ENCODE measurements at places on chromosomes 7 and 10. TPM values are rescaled to one million over a fixed set of nuclear protein-coding genes. Genes with fewer than 3 reads are reported as not detected.

Gene GPER1
- total RNA-seq = 0.22 TPM

Gene STEAP4
- not detected for total RNA-seq

Gene TSPAN33
- 1.3 TPM for total RNA-seq

Gene ZNF679
- not detected for total RNA-seq

Gene OR2A1
- total RNA-seq = 0.13 TPM

Gene STEAP1
- not detected for total RNA-seq

Gene ORC5
- total RNA-seq = 18.0 TPM

Gene IFIT1B
- total RNA-seq = not detected

Gene HOXA11
- total RNA-seq = not detected

Gene SFMBT2
- 32.1 TPM for total RNA-seq

Gene EBF3
- not detected for total RNA-seq

Gene TAF3
- total RNA-seq = 12.7 TPM

Gene ELN
- 1.1 TPM for total RNA-seq

Gene JAKMIP3
- 0.31 TPM for total RNA-seq

Gene CLCN1
- total RNA-seq = not detected

Gene HEPACAM2
- not detected for total RNA-seq

Gene TMEM225B
- 1.3 TPM for total RNA-seq

Gene ITPRID1
- total RNA-seq = not detected

Gene MMRN2
- total RNA-seq = not detected

Gene TMEM184A
- total RNA-seq = not detected

Gene TNS3
- total RNA-seq = 0.05 TPM

Gene ALOX5
- total RNA-seq = 13.6 TPM

Gene RPEL1
- total RNA-seq = not detected

Gene INHBA
- total RNA-seq = 0.25 TPM

Gene PTCD1
- 9.7 TPM for total RNA-seq

Gene CASP7
- total RNA-seq = 32.7 TPM

Gene VAX1
- total RNA-seq = not detected

Gene REPIN1
- 56.7 TPM for total RNA-seq

Gene CH25H
- total RNA-seq = not detected

Gene FRMPD2
- not detected for total RNA-seq

Gene MAGI2
- not detected for total RNA-seq

Gene SYT15
- 0.75 TPM for total RNA-seq

Gene ADCY1
- total RNA-seq = 0.91 TPM

Gene PRF1
- 57.4 TPM for total RNA-seq

Gene HOXA2
- total RNA-seq = not detected

Gene KNDC1
- total RNA-seq = 0.26 TPM

Gene PRKCQ
- total RNA-seq = 65.4 TPM

Gene MDFIC
- total RNA-seq = 110 TPM

Gene ZNF485
- 6.5 TPM for total RNA-seq

Gene PTF1A
- total RNA-seq = not detected

All from activated naive CD4-positive, alpha-beta T cell treated with anti-CD3 and anti-CD28 coated beads, Interleukin-2, amount 10 ng/mL, durations not matched to agents 5 hours and 36 hours (primary cell).